Activated CD8-positive, alpha-beta memory T cell treated with anti-CD3 and anti-CD28 coated beads, Interleukin-2, amount 10 ng/mL, durations not matched to agents 7 days and 5 days (primary cell): ENCODE measurements at places on chromosomes 5 and 9.

DNA sequence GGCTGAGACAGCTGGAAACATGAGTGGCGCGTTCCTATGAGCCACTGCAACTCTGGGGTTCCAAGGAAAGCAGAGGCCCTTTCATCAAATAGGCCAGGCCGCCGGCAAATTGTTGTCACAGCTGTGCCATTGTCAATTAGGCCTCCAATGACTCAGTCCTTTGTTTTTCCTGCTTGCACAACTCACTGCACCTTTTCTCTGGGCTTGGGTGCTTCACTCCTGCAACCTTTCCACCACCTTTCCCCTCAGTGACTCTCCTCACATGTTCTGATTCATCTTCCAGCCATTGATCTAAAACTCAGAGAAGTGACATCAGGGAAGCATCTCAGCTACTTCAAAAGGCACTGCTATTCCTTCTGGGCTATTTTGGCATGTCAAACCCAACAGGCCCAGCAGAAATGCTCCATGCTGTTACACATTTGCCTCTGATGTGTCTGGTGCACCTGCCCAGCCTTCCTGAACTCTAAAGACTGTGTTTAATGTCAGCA, 653.7 kb downstream of the NR2F1-AS1 start:
- no peak for DNase-seq
- H3K4me3 ChIP-seq, result no peak overlapping the region

DNA sequence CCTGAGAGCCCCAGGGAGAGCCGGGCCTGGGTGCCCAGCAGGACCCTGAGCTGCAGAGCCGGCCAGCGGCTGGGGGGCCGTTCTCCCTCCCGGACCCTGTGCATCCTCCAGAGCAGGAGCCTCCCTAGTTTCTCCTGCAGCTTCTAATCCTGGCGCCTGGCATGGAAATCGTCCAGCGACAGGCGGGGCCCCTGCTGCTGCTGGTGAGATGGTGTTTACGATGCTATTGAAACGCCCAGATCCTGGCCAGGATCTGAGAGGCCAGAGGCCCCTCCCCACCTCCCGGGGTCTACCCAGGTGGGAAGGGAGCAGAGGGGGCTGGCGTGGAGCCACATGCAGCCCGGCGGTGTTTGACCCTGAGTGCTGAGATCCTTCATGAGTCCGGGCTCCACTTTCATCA, 38.2 kb upstream of the CEP72 start:
- no peaks in the 10 kb centered on the region for H3K4me1 ChIP-seq
- peak; percentile 33 for DNase-seq
- peaks cover 21% of the 10 kb centered on the region for H3K27me3 ChIP-seq
- H3K27ac ChIP-seq, result no peak overlapping the region

DNA sequence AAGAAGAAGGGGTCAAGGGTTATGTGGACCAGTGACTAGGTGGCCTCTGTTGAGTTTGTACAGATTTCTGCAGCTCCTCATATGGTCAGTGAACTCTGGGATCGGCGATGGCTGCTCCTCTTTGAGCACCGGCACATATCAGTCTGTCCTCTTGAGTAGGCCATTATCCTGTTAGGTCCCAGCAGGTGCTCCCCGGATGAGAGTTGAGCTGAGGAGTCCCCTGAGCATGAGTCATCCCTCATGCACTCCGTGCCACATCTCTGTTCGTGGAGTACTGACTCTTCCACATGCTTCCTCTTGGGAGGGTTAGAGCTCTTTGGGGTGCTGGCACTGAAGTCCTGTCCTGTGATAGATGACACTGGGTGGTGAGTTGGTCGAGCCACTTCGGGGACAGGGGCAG, 143.7 kb downstream of the PTTG1 start:
- peaks cover 3% of the 10 kb centered on the region for H3K27me3 ChIP-seq
- no peak for DNase-seq
- no peak overlapping the region for H3K27ac ChIP-seq
- no peaks in the 10 kb centered on the region for H3K4me1 ChIP-seq
- no peak overlapping the region for H3K4me3 ChIP-seq
- H3K36me3 ChIP-seq, result no peaks in the 10 kb centered on the region

DNA sequence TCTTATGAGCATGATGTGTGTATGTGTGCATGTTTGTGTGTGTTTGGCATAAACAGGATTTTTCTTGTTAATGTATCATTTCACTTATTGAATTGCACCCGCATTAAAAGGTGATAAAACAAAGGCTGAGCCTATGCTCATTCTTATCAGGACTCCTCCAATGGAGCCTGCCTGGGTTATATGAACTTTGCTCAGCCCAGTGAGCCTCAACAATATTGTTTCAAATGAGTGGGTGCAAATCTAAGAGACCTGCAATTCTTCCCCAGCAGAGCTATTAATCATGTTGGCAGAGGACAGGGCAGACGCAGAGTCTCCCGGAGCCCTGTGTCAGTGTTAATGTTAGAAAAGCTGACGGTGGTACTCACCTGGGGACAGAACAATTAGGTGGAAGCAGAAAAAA, 71.6 kb downstream of the SH3RF2 start:
- DNase-seq, result no peak
- H3K4me1 ChIP-seq, result no peaks in the 10 kb centered on the region
- H3K4me3 ChIP-seq, result no peak overlapping the region
- no peaks in the 10 kb centered on the region for H3K36me3 ChIP-seq

- no peaks in the 10 kb centered on the region for H3K4me1 ChIP-seq
- H3K36me3 ChIP-seq, result no peaks in the 10 kb centered on the region
- DNase-seq, result no peak
- no peak overlapping the region for H3K4me3 ChIP-seq
- no peak overlapping the region for H3K27ac ChIP-seq
These were observed 129.2 kb downstream of the MYO10 start for GRCh38 chr5:16806711-16807546.

DNA sequence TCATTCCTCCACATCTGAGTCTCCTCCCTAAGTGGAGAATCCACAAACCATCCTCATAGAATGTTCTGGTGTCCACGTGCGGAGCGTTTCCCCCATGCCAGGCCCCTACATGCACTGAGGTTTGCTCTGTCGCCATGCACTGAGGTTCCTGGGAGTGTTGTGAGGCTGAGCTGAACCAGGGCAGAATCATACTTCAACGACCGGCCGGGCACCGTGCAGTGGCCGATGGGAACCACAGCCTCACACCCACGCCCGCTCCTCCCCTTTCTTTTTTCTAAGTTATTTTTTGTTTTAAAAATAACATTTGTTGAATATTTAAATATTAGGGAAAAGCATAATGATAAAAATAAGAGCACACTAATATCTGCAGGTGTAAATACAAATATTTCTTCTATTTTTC, 260.4 kb upstream of the IRX4 start:
- H3K4me1 ChIP-seq, result no peaks in the 10 kb centered on the region
- H3K4me3 ChIP-seq, result no peak overlapping the region
- H3K27me3 ChIP-seq, result no peaks in the 10 kb centered on the region
- no peak for DNase-seq
- no peak overlapping the region for H3K27ac ChIP-seq

DNA sequence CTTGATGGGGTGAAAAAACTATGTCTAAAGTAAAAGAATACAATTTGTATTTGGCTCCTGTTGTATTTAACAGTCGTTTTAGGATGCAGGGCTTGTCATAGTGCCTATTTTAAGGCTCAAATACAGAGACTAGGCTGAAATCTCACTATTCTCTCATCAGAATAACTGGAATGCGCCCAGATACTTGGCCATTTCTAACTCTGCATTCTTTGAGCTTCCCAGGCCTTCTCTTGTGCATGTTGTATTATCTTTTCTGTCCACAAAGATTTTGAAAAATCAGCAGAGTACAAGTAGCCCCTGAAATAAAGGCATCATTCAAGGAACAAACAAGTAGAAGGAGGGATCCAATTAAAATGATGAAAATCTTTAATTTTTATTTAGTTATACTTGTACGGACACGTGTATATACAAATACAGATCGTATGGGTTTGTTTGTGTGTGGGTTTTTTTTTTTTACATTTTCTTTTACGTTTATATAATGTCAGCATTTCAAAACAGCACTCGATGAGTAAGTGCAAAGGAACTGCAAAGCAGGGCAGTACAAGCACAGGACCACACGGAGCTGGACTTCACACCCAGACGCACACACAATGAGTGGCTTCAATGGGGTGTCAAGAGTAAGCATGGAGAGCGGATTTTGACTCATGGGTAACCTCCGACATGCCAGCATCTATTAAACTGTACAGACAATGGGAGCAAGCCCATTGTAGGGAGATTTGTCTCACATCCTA, 294.0 kb downstream of the EFNA5 start:
- H3K27me3 ChIP-seq, result peaks cover 12% of the 10 kb centered on the region
- no peaks in the 10 kb centered on the region for H3K36me3 ChIP-seq
- no peak overlapping the region for H3K4me3 ChIP-seq
- no peaks in the 10 kb centered on the region for H3K4me1 ChIP-seq
- H3K27ac ChIP-seq, result no peak overlapping the region

DNA sequence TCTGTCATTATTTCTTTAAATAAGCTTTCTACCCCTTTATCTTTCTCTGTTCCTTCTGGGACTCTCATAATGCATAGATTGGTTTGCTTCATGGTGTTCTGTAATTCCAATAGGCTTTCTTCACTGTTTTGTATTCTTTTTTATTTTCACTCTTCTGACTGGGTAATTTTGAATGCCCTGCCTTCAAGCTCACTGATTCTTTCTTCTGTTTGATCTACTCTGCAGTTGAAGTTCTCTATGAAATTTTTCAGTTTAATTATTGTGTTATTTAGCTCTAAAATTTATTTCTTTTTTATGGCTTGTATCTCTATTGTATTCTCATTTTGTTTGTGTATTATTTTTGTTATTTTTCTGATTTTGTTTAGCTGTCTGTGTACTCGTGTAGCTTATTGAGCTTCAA, 89.3 kb upstream of the SLCO4C1 start:
- no peaks in the 10 kb centered on the region for H3K27me3 ChIP-seq
- no peak overlapping the region for H3K27ac ChIP-seq
- no peak overlapping the region for H3K4me3 ChIP-seq
- H3K36me3 ChIP-seq, result no peaks in the 10 kb centered on the region
- no peaks in the 10 kb centered on the region for H3K4me1 ChIP-seq

DNA sequence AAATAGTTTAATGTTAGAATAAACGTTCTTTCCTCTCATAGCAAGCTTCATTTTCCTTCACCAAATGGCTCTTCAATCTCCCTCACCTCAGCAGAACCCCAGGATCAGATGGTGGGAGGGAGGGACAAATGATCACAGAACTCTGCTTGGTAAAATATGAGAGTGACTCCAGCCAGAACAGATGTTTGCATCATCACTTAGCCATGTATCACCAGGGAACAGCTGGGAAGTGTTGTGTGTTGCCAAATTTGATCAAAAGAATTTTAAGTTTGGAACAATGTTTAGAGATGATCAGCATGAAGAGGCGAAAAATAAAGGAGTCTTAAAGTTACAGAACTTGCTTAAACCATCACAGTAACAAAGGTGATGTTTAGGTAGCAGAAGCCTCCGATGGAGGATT, 115.7 kb downstream of the FRMD3 start:
- H3K36me3 ChIP-seq, result no peaks in the 10 kb centered on the region
- H3K4me1 ChIP-seq, result no peaks in the 10 kb centered on the region
- no peak overlapping the region for H3K4me3 ChIP-seq
- H3K27ac ChIP-seq, result no peak overlapping the region

DNA sequence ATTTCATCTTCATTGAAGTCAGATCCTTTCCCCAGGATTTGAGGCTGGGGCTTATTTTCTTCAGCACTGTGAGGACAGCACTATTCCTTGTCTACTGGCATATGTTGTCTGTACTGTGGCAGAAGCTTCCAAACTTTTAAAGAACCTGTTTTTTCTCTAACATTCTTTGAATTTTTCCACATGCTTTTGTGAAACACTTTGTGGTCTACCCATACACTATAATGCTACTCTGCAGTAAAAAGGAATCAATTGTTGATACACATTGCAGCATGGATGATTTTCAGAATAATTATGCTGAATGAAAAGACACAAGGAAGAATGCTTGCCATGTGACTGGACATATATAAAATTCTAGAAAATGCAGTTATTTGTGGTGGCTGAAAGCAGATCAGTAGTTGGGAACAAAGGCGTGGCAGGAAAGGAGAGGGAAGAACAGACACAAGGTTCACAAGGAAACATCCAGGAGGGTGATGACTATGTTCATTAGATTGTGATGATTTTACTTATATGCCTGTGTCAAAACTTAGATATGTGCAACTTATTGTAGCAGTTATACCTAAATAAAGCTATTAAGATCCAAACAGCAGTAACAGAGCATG, 96.8 kb downstream of the WNK2 start:
- no peaks in the 10 kb centered on the region for H3K4me1 ChIP-seq
- no peak for DNase-seq
- no peak overlapping the region for H3K4me3 ChIP-seq
- H3K27me3 ChIP-seq, result peaks cover 79% of the 10 kb centered on the region
- no peak overlapping the region for H3K27ac ChIP-seq
- no peaks in the 10 kb centered on the region for H3K36me3 ChIP-seq

DNA sequence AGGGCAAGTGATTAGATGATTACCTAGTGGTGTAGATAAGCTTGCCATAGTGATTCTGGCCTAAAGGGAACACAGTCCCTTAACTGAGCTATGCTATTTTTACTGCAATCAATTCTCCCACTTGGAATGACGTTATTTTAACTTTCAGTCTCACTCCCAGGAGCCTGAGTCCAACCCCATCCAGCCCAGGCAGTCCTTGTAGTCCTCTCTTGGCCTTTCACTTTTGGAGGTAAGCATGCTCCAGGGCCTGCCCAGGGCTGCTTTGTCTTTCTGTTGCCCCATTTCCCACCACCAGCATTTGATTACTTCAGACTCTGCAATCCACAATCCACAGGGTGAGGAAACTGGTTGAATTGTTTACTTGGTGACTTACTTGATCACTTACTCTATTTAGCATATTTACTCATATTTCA, 233.0 kb downstream of the CD180 start:
- no peak for DNase-seq
- H3K4me1 ChIP-seq, result no peaks in the 10 kb centered on the region
- H3K27ac ChIP-seq, result no peak overlapping the region
- no peaks in the 10 kb centered on the region for H3K36me3 ChIP-seq
- H3K27me3 ChIP-seq, result peaks cover 13% of the 10 kb centered on the region

DNA sequence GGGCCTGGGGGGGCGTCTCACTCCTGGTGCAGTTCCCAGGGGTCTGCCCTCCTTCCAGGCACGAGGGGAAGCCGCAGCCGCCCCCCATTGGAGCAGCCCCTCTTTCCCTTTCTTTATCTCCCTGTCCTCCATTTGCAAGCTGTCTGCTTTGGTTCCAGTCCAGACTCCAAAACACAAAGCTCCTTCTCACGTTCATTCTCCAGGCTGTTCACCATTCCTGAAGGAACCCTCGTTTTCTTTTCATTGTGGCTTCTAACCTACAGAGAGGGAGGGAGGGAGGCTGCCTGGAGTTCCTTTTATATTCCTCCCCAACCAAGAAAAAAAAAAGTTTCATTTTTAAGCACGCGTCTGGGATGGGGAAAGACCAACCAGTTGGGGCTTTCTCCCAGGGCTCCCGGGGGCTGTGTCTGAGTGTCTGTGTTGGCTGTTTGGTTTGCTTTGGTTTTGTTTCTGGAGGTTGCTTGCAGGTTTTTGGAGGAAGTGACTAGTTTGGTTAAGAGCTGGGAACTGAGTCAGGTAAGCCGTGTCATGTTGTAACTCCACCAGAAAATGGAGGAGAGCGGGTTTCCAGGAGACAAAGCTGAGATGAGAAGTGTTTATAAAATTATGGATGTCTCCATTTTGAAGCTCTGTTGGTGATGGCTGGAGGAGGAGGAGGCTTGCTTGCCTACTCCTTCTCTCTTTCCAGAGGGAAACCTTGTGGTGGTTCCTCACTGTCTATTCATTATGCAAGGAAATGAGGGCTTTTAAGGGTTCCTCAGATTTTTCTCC, 1.6 kb downstream of the ZNF462 start:
- H3K36me3 ChIP-seq, result peaks cover 3% of the 10 kb centered on the region
- no peak overlapping the region for H3K4me3 ChIP-seq
- peaks cover 56% of the 10 kb centered on the region for H3K27me3 ChIP-seq

- no peak overlapping the region for H3K27ac ChIP-seq
- no peaks in the 10 kb centered on the region for H3K4me1 ChIP-seq
- H3K27me3 ChIP-seq, result no peaks in the 10 kb centered on the region
- peak; percentile 44 for DNase-seq
- H3K4me3 ChIP-seq, result no peak overlapping the region
These were observed 97.4 kb upstream of the TRIM32 start for GRCh38 chr9:116589392-116590354.
